ENCODE measurements at places on chromosomes 1 and 21.

DNA sequence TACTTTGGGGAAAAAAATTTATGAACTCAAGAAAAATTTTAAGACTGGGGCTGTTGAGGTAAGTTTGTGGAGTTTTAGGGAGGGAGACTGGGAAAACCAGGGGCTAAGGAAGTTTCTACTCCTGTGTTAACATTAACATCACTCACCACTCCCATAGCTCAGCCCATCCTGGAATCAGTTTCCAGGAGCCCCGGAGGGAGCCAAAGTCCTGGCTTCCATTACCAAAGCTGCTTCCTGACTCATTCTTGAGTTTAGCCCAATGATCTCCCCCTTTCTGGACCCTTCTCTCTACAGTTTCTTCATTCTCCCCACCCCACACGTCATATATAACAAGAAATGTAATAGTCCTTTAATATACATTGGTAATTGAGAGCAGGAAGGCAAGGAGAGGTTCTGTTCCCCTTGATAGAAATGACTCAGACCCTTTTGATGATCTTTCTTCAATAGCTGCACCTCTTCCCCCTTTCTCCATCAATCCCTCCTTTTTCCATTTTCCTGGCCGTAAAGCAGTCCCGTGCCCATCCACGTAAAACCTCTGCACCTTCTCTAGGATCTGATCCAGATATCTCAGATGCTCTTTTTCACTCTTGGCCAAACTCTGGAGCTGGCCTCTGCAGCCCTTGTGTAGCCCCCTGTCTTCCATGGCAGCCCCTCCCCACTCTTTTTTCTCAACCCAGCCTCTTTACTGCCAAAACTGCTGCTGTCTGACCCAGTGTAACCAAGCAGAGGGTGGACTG is 4.6 kb upstream of the PIAS3 start:
- no peak for DNase-seq

- DNase-seq = no peak
Observed at GRCh38 chr1:85406887-85407533, 57.9 kb downstream of the DDAH1 start.

DNA sequence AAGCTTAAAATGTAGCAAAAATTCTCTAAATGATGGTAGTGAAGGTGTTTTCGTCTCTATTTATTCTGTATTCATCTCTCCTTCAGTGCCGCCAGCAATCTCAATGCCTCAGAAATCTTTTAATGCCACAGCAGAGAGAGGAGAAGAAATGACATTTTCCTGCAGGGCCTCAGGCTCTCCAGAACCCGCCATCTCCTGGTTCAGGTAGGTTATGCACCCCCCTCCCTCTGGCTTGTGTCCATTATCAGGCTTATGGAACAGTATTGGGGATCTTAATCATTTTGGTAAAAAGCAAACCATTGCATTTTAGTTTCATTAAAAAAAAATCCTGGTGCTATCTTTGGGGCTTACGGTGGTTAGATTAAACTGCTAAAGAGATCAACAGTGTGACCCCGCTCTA is 326.1 kb downstream of the NCAM2 start:
- no peak for DNase-seq

GRCh38 chr1:41653574-41653973 is 169.1 kb upstream of the EDN2 start:
- DNase-seq = no peak

- DNase-seq = no peak
Observed at GRCh38 chr1:116586741-116587143, 15.9 kb upstream of the CD58 start.

Measured in stimulated activated CD4-positive, alpha-beta T cell treated with anti-CD3 and anti-CD28 coated beads, Interleukin-4, amount 100 ng/mL, for 24 hours (primary cell).